ENCODE measurements at places on chromosomes 2 and 18.

DNA sequence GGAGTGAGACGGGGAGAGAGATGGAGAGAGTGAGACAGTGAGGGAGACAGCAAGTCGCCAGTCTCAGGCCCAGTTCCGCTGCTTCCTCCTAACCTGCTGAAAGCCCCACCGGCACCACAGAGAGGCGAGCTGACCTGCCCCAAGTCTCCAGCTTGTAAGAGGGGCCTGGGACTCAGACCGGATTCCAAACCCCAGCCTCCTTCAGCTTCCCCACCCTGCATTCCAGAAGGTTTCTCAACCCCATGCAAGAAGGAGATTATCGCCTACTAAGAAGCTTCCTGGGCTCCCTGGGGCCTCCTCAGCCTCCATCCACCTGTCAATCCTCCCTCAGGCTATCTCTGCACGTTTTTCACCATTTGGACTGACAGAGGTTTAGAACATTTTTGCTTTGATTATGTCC is 173.1 kb upstream of the RAB6C start:
- no peak for DNase-seq
- no peaks in the 10 kb centered on the region for H3K27me3 ChIP-seq
- peaks cover 15% of the 10 kb centered on the region for H3K4me1 ChIP-seq
- no peak overlapping the region for H3K27ac ChIP-seq
- no peaks in the 10 kb centered on the region for H3K36me3 ChIP-seq
- H3K4me3 ChIP-seq: no peak overlapping the region

DNA sequence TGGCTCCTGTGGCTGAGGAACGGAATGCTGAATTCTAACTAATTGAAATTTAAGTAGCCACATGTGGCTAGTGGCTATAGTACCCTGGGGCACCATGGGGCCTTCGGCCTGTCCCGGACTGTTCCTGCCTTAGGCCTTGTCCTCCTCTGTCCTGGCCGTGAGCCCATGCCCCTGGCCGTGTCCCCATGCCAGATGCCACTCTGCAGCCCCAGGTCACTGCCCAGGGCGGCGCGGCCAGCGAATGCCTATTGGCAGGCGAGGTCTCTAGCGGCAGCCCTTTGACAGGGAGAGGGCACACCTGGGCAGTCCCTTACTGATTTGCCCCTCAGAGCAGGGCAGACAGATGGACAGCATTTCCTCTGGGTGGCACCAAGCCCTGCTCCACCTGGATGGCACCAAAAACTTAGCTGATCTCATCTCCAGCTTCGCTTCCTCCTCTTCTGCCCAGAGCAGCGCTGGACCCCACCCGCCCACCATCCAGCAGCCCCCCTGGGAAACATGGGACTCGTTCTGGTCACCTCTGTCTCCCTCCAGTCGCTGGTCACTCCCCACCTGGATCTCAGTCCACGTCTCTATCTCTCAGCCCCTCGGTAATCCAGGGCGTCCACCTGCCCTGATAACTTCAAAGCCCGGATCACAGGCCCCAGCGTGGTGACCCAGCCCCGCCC is 1.1 kb upstream of the DGKD start:
- peaks cover 10% of the 10 kb centered on the region for H3K27me3 ChIP-seq
- H3K4me3 ChIP-seq: peak overlapping the region; percentile 61
- H3K27ac ChIP-seq: no peak overlapping the region
- H3K36me3 ChIP-seq: no peaks in the 10 kb centered on the region

GRCh38 chr2:98518101-98518500 is 73.4 kb downstream of the INPP4A start:
- H3K4me3 ChIP-seq: no peak overlapping the region
- H3K27ac ChIP-seq: no peak overlapping the region
- no peaks in the 10 kb centered on the region for H3K4me1 ChIP-seq
- no peaks in the 10 kb centered on the region for H3K36me3 ChIP-seq
- no peak for DNase-seq
- no peaks in the 10 kb centered on the region for H3K27me3 ChIP-seq

- peak within 1 kb of the TSS; percentile 80 for H3K4me3 ChIP-seq
- no peak within 1 kb of the TSS for H3K27ac ChIP-seq
- DNase-seq: peak; percentile 95
- H3K27me3 ChIP-seq: peaks cover 23% of the 10 kb centered on the region
- peaks cover 41% of the 10 kb centered on the region for H3K4me1 ChIP-seq
Observed at GRCh38 chr2:128318776-128319464, at the start of gene HS6ST1. HS6ST1 (minus strand) TSS chr2:128318868; CDS start chr2:128318563, 305 bp downstream.

DNA sequence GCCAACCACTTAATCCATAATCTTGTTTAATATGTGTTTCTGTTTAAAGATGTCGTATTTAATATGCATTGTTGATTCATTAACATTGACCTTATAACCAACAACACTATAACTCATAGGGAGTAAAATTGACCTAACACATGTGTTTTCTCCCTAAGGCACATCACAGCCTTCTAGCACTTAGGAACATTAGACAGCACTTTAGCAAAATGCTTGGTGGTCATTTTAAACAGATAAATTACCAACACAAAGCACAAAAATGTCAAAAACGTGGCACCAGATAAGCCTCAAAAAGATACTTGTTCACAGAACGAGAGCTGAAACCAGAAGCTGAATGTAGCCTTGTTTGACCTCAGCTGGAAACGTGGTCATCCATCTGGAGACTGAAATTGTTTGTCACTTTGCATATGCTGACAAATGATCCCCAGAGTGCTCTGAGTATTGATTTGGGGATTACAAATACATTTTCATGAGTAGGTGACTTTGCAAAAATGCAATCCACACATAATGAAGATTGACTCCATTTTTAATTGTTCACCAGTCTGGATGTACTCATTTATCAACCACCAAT is 139.2 kb downstream of the CCDC102B start:
- DNase-seq: no peak
- no peak overlapping the region for H3K27ac ChIP-seq
- no peaks in the 10 kb centered on the region for H3K36me3 ChIP-seq
- H3K4me1 ChIP-seq: no peaks in the 10 kb centered on the region
- no peak overlapping the region for H3K4me3 ChIP-seq

GRCh38 chr2:190911813-190912212 is 31.2 kb downstream of the GLS start:
- no peaks in the 10 kb centered on the region for H3K27me3 ChIP-seq
- DNase-seq: no peak
- H3K4me3 ChIP-seq: no peak overlapping the region
- H3K36me3 ChIP-seq: peaks cover 15% of the 10 kb centered on the region

DNA sequence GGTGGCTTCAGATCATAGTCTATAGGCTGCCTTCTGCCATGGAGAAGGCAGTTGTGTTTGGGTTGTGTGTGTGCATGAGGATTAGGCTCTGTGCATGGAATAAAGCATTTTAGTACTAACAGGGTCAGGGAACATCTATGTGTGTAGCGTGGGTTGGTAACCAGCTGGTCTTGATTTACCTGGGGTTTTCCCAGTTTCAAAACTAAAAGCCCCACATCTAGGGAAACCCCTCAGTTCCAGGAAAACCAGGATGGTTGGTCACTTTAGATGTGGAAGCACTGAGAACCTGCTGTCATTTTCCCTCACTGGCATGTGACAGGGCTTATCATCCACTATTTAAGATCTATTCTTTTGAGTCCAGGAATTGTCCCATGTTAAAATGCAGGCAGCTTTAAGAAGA is 116.3 kb downstream of the POLE4 start:
- no peak for DNase-seq
- no peaks in the 10 kb centered on the region for H3K4me1 ChIP-seq
- no peaks in the 10 kb centered on the region for H3K27me3 ChIP-seq

GRCh38 chr2:228474466-228474865 is 293.0 kb upstream of the SPHKAP start:
- H3K4me1 ChIP-seq: no peaks in the 10 kb centered on the region
- H3K27me3 ChIP-seq: no peaks in the 10 kb centered on the region
- no peak overlapping the region for H3K27ac ChIP-seq
- no peak overlapping the region for H3K4me3 ChIP-seq
- no peaks in the 10 kb centered on the region for H3K36me3 ChIP-seq

DNA sequence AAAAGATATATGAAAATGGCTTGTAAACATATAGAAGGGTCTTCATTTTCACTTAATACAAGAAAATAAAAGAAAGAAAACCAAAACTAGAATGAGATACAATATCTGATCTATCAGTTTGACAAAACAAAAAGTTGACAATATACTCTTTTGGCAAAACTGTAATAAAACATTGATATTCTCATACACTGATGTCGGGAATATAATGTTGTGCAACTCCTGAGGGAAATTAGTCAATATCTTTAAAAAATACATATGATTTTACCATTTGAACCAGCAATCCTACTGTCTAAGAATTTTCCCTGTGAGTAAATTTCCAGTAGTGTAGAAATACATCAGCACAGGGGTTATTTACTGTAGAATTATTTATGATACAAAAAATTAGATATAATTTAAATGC is 336.1 kb upstream of the FSIP2 start:
- H3K4me3 ChIP-seq: no peak overlapping the region
- H3K4me1 ChIP-seq: no peaks in the 10 kb centered on the region
- H3K27ac ChIP-seq: no peak overlapping the region
- DNase-seq: no peak
- no peaks in the 10 kb centered on the region for H3K27me3 ChIP-seq

GRCh38 chr2:39732482-39732881 is 46.6 kb downstream of the THUMPD2 start:
- no peak for DNase-seq
- no peak overlapping the region for H3K27ac ChIP-seq
- peaks cover 6% of the 10 kb centered on the region for H3K4me1 ChIP-seq
- H3K36me3 ChIP-seq: peaks cover 15% of the 10 kb centered on the region
- no peak overlapping the region for H3K4me3 ChIP-seq

DNA sequence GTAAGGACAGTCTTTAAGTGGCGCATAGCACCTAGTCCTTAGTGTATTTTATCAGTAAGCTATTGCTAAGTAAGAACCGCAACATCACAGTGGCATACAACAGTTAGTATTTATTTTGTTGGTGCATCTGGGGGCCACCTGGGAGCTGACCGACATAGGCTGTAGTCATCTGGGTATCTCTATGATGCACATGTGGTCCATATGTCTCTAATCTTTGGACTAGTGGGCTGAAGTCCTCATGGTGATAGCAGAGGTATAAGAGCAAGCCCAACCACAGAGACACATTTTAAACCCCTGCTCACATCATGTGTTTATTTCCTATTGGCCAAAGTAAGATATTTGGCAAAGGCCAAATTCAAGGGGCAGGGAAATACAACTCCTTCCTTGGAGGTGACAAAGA is 2.9 kb downstream of the CAMKMT start:
- no peaks in the 10 kb centered on the region for H3K36me3 ChIP-seq
- H3K27ac ChIP-seq: no peak overlapping the region
- no peaks in the 10 kb centered on the region for H3K27me3 ChIP-seq
- H3K4me1 ChIP-seq: peaks cover 3% of the 10 kb centered on the region

- H3K4me1 ChIP-seq: no peaks in the 10 kb centered on the region
- H3K27me3 ChIP-seq: no peaks in the 10 kb centered on the region
- no peaks in the 10 kb centered on the region for H3K36me3 ChIP-seq
- no peak for DNase-seq
- no peak overlapping the region for H3K27ac ChIP-seq
Observed at GRCh38 chr2:160730296-160730995, 236.8 kb upstream of the RBMS1 start.

DNA sequence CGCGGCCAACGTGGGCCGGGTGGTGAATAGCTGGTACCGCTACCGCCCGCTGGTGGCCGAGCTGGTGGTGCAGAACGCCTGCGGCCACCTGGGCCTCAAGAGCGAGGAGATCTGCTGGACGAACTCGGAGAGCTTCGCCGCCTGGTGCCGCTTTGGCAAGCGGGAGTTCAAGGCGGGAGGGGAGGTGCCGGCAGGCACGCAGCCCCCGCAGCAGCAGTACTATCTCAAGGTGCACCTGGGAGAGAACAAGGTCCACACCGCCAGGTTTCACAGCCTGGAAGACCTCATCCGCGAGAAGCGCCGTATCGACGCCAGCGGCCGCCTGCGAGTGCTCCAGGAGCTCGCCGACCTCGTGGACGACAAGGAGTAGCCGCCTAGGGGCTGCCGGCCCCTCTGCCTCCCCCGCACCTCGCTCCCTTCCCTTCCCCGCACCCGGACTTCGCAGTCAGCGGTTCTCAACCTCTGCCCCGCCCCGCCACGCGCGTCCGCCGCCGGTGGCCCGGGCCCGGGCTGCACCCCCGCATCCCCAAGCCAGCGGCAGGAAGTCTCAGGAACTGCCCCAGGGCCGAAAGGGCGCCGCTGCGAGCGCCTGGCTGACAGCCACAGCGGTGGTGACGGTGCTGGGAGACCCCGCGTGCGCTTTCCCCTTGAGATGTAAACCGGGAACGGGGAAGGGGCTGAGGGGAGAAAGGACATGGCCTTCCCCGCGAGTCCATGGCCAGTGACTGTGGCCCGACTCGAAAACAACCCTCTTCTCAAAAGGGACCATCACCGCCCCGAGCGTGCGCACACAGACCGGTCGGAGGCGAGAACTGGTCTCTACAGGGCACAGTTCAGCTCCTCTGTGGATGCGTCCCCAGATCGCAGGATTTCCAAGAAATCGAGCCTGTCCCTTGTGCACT is 2.2 kb downstream of the LRATD1 start:
- peaks cover 21% of the 10 kb centered on the region for H3K27me3 ChIP-seq
- H3K4me3 ChIP-seq: peak overlapping the region; percentile 79

GRCh38 chr18:59514203-59514602 is 155.1 kb upstream of the LMAN1 start:
- H3K27ac ChIP-seq: no peak overlapping the region
- H3K4me3 ChIP-seq: no peak overlapping the region
- no peaks in the 10 kb centered on the region for H3K27me3 ChIP-seq
- no peaks in the 10 kb centered on the region for H3K4me1 ChIP-seq
- DNase-seq: no peak
- no peaks in the 10 kb centered on the region for H3K36me3 ChIP-seq

DNA sequence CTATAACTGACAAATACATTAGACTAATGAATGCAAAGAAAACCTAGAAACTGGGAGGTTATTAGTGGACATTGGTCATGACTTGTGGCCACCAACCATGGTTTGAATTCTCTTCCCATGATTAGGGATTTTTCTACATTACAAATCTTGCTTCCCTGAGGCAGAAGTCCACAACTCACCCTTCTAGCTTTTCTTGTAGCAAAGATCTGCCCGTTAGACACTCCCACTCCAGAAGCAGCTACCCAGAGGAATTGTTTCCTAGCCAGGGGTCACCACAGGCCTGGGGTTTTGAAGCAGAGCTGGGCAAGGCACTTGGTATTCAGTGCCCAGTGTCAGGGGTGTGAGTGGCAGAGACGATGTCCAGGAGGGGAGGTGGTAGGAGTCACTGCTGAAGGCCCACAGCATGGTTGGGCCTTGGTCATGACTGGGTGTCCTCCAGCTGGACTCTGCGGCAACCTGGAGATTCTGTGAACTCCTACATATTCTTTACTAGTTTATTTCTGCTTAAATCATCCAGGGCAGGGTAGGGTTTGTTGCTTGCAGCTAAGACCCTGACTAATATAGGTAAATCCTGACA is 54.9 kb downstream of the ACTR2 start:
- no peak overlapping the region for H3K27ac ChIP-seq
- H3K27me3 ChIP-seq: peaks cover 39% of the 10 kb centered on the region
- no peaks in the 10 kb centered on the region for H3K36me3 ChIP-seq
- H3K4me1 ChIP-seq: 0 out of 2 replicates have a peak, but pooled peaks cover 2% of the 10 kb centered on the region
- H3K4me3 ChIP-seq: no peak overlapping the region
- no peak for DNase-seq

DNA sequence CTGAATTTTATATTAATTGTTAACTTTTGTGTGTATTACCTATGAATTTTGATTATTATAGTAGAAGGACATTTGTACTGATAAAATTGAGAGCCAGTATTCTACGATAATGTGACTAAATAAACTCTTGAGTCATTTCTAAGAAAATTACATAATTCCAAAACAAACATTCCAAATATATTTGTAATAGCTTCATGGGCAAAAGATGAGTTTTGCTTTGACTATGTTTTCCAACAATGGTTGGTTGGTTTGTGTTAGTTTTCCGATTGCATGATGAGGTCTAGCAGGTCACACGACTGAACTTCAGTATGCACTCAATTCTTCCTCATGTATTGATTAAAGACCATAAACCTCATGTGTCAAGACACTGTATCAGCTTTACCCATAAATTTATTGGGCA is 71.7 kb upstream of the WDR75 start:
- no peaks in the 10 kb centered on the region for H3K27me3 ChIP-seq
- DNase-seq: no peak
- no peak overlapping the region for H3K4me3 ChIP-seq
- H3K36me3 ChIP-seq: no peaks in the 10 kb centered on the region

Data from H1 (cell line).